ENCODE measurements at places on chromosomes 5 and 9.

- DNase-seq = no peak
Observed at GRCh38 chr9:9108641-9109040, 1309.1 kb upstream of the DMAC1 start.

GRCh38 chr9:81669041-81669651, 20.2 kb downstream of the TLE1 start:
- DNase-seq = no peak

DNA sequence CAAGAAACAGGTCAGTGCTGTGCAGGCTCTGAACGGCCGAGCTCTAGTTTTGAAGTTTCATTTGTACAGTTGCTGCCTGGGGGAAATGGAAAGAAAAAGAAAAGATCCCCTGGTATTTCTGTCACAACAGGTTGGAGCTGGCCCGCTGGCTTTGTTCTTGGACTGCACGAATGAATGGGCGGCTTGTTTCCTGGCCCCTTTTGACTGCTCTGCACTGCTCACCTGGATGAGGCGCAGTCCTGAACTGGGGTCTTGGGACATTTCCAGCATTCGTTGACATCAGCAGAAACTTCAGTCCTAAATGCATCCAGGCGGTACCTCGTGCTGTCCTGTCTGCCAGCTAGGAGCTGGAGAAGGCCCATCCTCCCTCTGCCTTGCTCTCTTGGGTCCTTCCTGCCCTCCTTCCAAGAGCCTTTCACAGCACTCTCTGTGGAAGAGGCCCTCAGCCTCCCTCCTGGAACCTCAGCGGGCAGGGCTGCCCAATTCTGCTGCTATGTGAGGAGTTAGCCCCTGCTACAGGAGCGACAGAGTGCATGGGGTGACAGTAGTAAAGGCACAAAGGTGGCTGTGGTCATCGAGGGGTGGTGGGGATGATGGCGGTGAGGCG, 189.2 kb downstream of the FSTL4 start:
- no peak for DNase-seq

DNA sequence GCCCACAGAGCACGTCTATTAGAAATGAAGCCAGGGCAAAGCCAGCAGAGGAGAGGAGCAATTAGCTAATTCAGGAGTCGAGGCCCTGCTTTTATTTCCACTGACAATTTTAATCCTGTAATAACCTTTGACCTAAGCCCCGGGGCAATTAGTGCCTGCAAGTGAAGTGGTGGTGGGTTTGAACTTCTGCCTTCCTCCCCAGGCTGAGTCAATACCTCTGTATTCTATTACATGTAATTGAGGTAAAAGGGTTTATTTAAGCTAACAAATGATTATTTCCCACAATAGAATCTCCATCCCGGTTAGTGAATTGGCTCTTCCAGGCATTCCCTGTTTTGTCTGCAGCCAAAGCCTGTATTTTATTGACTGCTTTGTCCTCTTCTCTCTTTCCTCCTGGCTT, 49.9 kb downstream of the FGF18 start:
- no peak for DNase-seq
